Skeletal muscle cell (primary cell): ENCODE measurements at places on chromosomes 5 and 9.

GRCh38 chr5:167995844-167996425 lies 295.5 kb upstream of the WWC1 start:
- DNase-seq = no peak

DNA sequence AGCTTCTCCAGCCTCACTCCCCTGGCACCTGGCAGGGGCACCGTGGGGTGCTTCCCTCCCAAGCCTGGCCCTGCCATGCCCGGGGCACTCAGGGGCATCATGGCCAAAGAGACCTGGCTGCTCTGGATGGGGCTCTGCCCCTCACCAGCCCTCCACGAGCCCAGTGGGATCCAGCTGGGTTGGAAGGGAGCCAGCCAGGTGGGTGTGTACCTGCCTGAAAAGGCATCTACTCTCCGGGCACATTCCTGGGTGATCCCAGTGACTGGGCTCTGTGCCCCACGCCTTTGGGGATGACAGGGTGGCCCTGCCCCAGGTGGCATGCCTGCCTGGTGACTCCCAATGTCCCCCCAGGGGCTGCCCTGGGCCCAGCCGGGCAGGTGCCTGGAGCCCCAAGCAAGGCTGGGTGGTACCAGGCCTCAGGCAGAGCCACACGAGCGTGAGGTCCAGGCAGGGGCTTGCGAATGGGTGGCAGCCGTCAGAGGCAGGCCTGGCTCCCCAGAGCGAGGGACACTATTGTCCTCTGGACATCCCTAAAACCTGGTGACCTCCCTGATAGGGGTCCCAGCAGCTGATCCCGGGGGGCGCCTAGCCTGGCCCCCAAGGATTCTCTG lies 777 bp downstream of the GPSM1 start:
- no peak for DNase-seq

DNA sequence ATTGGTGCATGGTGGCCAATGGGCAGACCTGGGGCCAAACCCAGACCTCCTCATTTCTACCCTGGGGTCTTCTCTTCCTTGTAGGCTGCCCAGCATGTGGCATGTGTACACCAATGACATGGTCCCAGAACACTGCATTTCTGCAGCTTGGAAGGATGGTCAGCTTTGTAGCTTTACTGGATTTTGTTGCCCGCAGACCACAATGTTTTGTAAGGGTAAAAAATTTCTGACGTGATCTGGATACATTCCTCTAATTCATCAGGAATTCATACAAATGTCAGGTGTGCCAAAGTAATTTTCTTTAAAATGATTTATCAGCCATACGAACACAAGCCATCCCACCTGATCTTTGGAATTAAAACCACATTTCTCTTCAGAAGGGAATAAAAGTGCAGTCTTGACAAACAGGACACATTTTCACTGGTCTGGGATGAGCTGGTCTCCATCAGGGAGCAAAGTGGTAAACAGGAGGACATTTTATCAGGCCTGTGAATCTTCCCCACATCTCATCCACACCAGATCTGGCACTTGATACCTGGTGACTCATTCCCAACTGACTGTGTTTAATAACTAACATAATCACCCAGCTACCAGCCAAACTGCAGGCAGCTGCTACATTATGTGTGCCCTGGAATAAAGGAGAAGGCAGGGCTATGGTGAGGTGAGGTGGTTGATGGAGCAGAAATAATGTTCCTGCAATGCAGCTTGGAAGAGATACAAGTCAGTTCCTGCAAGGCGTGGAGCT lies 103.9 kb downstream of the SPOCK1 start:
- no peak for DNase-seq

- DNase-seq = no peak
Observed at GRCh38 chr9:30411571-30411970, 1972.9 kb upstream of the ACO1 start.

DNA sequence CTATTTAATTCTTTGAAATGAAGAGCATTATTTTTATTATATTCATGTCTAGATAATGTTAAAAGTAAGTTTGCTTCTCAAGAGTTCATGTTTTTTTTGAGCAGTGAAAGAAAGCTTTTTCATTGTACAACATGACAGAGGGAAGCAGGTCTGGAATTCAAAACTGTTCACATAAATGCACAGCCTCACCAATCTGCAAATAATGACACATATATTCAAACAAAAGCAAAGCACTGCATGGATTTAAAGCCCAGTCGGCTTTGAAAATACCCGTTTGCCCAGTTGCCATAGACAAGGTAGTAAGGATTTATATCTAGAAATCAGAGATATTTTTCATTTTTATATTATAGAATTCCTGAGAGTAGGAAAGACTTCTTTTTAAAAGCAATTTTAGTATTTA lies 201.8 kb downstream of the CD180 start:
- no peak for DNase-seq

DNA sequence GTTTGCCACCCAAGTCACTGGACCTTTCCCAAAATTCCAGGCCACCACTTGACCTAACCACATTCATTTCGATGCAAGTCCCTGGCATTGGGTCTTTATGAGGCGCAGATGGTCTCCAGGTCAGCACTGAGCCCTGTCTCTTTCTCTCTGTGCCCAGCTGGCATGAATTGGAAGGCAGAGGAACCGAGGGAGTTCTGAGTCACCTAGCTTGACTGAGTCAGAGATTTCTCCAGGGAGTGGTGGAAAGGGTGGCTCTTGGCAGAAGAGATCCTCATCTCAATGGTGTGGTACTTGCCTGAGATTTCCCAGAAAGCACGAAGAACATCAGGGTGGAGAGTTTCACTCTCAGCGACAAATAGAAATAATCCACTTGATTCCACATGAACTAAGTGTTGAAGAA lies 43.8 kb downstream of the WDR36 start:
- DNase-seq = no peak

DNA sequence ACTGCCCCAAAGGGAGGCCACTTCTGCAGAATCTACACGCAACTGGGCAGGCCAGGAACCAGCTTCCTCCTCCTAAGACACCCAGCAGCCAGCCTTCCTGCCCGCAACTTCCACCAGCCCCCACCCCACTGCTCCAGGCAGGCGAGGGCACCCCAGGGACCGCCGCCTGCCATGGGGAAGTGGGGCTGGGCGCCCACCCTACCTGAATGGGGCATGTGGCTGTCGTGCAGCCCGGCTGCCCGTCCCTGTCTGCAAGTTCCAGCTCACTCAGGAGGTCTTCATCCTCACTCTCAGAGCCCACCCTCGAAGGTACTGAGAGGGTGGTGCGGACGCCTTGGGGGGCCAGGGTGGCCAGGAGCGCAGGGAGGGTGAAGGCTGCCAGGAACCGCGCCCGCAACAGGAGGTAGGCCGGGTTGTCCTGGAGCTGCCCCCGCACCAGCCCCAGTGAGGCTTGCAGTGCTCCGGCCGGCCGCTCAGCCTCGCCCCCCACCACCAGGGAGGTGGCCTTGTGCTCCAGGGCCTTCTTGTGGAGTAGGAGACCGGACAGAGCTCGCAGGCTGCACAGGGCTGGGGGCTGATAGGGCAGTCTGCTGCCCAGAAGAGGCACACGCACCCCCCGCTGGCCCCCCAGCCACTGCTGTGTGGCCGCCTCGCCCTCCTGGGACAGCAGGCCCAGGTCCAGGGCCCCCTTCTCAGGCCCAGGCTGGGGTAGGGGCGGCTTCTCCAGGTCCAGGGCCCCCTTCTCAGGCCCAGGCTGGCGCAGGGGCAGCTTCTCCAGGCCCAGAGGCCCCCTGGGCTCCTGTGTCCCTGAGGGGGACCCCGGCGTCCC lies 4.1 kb upstream of the CARD9 start:
- DNase-seq = no peak

- DNase-seq = no peak
Observed at GRCh38 chr5:23318960-23319359, 188.4 kb upstream of the PRDM9 start.

- DNase-seq = no peak
Observed at GRCh38 chr9:19440823-19441580, 32.2 kb downstream of the ACER2 start.

GRCh38 chr9:92669527-92669889 lies 423 bp downstream of the IPPK start:
- no peak for DNase-seq

DNA sequence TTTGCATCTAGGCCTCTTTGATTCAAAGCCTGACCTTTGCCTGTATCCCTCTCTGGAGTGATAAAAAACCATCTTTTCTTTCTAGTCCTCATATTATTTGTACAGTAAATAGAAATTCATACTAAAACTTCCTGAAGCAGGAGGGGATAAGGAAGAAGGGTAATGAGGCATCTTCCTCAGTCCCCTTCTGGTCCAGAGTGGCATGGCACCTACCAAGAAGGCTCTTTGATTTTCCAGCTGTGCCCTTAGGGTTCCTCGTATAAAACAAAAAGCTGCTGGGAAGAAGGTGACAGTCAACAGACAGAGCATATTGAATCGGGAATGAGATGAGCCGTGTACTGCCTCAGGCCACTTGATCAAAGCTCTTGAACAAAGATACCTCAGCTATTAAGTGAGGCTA lies 71.9 kb upstream of the SPDL1 start:
- DNase-seq = no peak

GRCh38 chr9:98240475-98240874 lies 15.0 kb downstream of the TBC1D2 start:
- DNase-seq = no peak

GRCh38 chr5:139492700-139493192 lies 10.2 kb upstream of the STING1 start:
- DNase-seq = no peak

GRCh38 chr5:56143373-56143714 lies 89.8 kb downstream of the ANKRD55 start:
- no peak for DNase-seq

- DNase-seq = no peak
Observed at GRCh38 chr9:131169563-131170240, 44.3 kb downstream of the NUP214 start.

DNA sequence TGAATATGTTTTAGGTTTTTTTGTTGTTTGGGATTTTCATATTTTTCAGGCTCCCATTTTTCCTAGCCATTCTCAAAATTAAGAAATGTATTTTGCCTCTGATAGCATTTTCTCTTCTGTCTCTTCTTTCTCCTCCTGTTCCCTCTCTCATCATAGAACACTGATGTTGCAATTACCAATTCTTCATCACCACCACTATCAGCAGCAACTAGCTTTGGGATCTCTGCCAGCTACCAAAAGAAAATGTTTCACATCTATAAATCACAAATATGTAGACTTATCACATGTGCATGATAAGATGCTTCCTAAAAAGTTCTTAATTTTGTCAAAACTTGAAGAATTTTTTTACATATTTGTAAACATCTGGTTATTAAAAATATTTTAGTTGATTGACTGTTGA lies 887.1 kb downstream of the MAT2B start:
- DNase-seq = no peak

DNA sequence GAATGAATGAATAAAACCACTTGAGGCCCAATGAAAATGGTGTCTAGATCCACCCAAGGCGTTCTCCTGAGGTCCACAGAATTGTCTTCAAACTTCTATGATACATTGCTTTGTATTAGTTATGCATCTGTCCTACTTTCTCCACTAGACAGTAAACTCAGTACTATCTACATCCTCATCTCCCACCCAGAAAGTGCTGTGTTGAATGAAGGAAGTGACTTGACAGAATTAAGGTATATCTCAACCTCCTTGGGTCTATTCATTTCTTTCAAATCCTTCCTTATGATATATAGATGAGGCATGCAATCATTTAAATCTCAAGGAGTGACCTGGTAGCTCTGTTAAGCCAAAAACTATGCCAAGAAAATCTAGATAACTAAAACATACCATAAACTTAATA lies 15.7 kb upstream of the PDCL start:
- DNase-seq = no peak

GRCh38 chr9:89732295-89732938 lies 127.6 kb downstream of the GADD45G start:
- DNase-seq = no peak

DNA sequence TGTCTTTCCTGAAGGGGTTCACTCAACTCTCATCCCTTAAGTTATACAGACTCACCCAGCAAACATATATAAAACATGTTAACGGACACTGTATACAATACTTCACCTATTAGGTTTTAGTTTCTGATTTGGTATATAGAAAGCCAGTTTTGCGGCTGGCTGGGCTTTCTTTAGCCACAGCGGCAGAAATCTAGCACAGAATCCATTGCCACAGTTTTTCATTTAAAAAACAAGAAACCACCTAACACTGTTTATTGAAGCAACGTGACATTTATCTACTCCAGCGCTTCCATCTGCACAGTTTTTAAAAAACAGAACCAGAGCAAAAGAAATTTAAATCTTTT lies 67.3 kb downstream of the SNX30 start:
- DNase-seq = no peak

DNA sequence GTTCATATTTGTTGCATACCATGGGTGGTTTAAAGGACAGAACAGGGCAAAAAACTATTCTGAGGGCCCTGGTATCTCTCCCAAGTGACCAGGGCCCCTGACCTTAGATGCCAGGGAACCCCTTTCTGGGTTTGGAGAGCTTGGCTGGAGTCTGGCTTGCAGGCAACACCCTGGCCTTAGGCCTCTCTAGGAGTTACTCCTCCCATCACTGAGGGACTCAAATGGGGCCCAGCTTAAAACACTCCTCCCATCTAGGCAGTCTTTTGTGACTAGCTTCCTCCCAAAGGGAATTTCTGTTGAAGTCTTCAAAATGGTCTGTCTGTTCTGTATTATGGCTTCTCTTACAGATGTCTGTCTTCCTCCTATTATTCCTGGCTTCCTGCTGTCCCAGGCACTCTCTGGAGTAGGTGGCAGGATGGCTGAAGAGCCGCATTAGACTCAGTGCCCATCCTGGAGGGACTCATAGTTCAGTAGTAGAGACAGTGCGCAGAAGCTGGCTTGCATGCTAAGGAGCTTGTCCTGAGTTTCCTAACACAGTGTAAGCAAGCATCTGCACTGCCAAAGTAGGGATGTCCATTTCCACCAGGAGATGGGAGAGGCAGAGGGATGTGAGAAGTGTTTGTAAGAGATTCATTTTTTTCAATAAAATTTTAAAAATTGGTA lies 10.0 kb downstream of the COL15A1 start:
- no peak for DNase-seq

- DNase-seq = no peak
Observed at GRCh38 chr5:109759306-109759705, 69.6 kb downstream of the MAN2A1 start.

DNA sequence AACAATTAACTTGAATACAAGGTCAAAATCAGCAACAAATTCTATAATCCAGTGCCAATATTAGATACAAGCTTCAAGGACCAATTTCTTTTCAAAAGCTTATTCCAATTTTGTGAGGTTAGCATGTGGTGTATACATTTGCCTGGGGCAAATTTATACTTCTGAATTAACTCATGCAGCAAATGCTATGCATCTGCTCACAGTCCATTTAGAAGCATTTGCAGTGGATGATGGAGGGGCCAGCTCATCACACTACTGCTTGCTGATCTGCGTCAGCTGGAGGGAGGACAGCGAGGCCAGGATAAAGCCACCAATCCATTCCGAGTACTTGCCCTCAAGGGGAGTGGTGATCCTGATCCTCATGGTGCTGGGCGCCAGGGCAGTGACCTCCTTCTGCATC lies 474.3 kb upstream of the KIF2A start:
- no peak for DNase-seq

GRCh38 chr9:34520505-34521385 lies 2.0 kb downstream of the ENHO start:
- DNase-seq = no peak

GRCh38 chr5:33685873-33686755 lies 205.7 kb downstream of the ADAMTS12 start:
- no peak for DNase-seq
